ENCODE measurements at places on chromosomes 1 and 21.
A peak's percentile ranks its signal among the peaks of the same experiment; 100 is the strongest.

DNA sequence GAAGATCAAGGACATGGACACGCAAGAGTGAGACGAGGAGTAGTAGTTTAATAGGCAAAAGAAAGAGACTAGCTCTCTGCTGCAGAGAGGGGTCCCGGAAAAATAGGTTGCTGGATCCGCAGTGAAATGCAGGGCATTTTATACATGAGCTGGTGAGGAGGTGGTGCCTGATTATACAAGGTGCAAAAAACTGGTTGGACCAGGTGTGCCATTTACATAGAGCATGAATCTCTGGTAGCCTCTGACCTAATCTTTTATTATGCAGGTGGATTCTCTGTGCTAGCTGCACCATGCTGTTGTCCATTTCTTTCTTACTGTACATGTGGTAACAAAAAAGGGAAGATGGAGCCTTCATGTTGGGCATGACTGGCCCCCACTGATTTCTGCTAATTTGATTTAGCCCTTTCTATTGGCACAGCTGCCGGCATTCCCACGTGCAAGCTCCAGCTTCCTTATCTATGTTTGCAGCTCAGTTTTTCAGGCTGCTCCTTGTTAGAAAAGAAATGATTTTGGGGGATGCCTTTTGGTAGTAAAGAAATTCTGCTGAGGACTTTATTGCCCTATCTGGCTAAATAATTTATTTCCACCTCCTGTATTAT is 548.1 kb downstream of the BRINP3 start:
- DNase-seq: no peak

GRCh38 chr1:198864695-198865094 is 225.9 kb downstream of the PTPRC start:
- DNase-seq: no peak

DNA sequence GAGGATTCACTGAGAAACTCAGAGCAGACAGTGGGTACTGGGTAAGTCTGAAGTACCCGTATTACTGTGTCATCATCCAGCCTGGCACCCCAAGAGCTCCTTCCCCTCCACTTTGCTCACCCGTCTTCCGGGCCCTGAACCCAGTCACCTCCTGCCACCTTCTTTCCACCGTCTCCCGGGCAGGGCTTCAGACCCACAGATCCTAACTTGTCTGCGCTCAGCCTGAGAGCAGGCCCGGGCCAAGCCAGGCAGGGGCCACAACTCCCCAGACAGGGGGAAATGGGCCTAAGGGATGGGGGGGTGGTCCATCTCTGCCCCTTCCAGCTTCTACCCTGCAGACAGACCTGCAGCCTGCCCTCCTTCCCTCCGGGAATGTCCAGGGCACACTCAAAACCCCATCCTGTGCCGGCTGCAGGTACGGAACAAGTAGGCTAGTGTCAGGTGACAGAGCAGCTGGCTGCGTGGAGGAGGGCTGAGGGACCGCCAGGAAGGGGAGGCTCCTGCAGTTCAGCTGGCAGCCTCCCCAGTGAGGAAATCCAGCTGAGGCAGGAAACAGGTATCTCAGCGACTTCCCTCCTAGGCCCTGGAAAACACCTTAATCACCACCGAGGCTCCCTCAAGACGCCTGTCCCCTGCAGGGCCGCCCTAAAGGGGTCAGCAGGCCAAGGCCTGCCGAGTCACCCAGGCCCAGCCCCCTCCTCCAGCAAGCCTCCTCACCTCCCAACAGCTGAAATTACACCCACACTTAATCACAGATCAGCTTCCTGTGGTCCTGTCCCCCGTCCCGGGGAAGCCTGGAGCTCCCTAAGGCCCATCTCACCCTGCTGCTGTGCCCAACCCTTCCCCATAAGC is 3.5 kb downstream of the HSPG2 start:
- no peak for DNase-seq

GRCh38 chr1:115089420-115090185 is at the start of gene TSPAN2:
TSPAN2 (minus strand) TSS chr1:115089503; CDS start chr1:115089432, 71 bp downstream.
- DNase-seq: peak; percentile 63

DNA sequence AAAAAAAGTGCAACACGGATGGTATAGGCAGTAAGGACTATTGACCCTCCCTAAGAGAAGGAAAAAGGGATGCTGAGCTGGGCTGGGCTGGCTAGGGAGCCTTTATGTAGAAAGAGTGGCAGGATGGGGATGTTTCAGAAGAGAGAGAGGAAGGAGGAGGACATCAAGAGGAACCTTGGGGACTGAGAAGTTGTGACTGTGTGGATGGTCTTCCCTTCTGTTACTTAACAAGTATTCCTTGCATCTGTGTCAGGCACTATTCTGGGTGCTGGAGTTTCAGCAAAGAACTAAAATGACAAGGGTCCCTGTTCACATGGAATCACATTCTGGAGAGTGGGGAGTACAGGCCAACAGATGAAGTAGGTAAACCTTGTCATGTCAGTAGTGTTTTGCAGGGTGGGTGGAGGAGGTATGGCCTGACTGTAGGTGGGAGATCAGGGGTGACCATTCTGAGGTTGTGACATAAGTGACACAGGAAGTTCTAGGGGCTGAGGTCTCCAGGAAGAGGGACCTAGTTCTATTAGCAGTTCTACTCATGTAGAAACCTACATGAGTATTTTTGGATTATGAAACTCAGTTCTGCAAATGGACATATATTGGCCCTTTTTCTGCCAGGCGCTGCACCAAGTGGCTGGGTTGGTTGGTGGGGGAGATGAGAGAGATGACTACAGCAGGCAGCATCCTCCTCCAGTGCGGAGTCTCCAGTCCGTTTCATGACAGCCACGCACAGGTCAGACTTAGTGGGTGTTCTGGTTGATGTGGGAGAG is 53.8 kb downstream of the PRDM2 start:
- DNase-seq: no peak

GRCh38 chr1:187129132-187129531 is 300.4 kb downstream of the PLA2G4A start:
- DNase-seq: no peak

- DNase-seq: no peak
Measured at GRCh38 chr21:29056538-29057050, 16.9 kb downstream of the CCT8 start.

- DNase-seq: no peak
Measured at GRCh38 chr1:205689479-205689878, 9.2 kb upstream of the SLC45A3 start.

- no peak for DNase-seq
Measured at GRCh38 chr1:198560161-198560560, 19.7 kb upstream of the ATP6V1G3 start.

- no peak for DNase-seq
Measured at GRCh38 chr21:34372321-34372720, 3.0 kb upstream of the SMIM11 start.

DNA sequence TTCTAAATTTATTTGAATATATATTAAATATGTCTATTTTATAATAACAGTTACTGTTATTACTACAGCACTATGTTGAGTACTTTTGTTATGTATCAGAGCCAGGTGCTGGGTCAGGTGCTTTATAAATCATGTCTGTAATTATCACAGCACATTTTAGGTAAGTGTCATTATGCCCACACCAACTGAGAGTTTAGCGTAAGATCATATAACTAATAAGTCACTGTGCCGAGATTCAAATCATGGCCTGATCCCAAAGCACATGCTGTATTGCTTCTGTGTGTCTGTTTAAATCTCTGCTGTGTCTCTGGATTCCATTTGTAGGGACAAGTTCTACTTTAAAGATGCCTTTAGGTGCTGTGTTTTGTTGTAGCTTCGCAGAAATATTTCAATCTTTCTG is 1.9 kb downstream of the GPSM2 start:
- no peak for DNase-seq

DNA sequence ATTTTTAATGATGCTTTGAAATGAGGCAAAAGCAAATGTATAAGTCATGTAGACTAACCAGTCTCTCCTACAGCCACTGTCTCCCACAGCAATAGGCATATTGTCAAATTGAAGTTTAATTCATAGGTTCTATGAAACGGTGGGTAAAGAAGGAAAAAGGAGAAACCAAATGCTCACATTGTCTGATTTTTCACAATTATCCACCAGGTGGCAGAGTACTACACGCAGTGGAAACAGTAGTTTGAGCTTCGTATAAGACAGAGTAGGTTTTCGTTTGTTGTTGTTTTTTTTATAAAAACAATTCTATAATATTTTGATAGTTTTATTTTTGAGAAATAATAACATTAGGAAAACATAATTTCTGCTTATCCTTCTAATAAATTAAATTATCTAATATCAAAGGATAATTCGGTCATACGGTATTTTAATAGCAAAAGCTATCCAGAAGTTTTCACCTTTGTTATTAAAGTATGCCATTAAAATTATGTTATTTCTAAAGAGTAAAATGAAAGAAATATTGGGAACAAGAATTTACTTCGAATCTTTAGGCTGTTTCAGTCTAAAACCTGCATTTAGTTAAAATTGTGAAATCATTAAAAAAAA is 39.1 kb downstream of the TYW3 start:
- no peak for DNase-seq

GRCh38 chr1:197773856-197774255 is 1.4 kb downstream of the DENND1B start:
- DNase-seq: no peak

GRCh38 chr1:201939148-201939547 is 7.2 kb downstream of the LMOD1 start:
- no peak for DNase-seq

DNA sequence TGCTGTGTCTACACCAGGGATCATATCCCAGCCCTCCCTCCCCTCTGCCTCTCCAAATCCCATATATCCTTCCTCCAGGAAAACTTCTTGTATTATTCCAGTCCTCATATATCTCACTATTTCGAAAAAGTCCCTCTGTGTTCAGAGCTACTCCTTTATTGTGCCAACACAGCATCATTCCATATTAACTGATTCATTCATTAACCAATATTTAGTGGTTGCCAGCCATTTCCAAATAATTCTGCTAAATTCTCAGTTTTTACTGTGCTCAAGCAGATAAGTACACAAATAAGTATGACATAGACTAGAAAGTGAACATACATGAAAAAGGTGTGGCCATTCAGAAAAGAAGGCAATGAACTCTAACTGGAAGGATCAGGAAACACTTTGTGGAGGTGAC is 241.6 kb upstream of the DUSP10 start:
- no peak for DNase-seq

DNA sequence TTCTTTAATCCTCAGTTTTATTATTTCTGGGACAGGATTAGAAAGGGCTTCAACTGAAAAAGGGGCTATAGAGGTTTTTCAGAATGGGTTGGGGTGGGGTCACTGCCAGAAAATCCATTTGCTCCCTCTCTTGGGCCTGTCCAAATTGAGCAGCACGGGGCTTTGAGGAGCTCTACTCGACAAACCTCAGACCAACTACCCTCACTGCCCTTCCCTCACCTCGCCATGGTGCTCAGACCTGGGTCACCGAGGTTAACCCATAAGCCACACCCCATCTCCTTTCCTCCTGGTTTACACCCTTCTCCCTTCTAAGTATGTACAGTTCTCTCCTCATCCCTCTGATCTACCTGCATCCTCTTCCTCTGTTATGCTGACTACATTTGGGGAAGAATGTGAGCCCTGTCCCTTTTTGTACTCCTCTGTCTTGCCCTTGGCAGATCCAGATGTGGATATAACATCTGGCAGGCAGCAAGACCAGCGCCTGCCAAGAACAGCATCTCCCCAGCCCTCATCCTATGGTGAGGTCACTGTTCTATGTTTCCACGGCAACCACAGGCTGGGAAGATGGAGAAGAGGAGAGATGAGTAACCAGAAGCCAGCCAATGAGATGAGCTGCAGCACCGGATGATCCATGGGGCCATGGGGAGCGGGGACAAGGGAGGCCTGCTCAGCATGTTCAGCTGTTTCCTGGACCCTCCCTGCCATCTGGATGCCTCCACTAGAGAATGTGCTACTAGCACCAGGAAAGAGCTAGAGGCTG is 3.7 kb upstream of the FABP3 start:
- DNase-seq: no peak

DNA sequence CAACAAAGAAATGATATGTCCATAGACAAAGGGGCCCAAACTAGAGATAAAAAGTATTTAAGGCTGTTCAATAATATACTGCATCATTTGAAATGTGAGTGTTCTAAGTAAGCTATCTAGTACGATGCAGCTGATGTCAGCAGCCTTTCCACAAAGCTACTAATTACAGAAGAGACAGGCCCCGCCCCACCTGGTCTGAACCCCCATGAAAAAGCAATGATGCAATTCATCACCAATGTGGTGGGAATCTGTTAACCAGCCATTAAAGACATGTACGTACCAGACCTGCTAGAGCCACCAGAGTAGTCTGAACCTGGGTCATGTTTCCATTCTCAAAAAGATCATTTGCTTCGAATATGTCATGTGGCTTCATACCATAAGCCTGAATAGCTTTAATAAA is 25.1 kb downstream of the CNN3 start:
- no peak for DNase-seq

GRCh38 chr1:20440785-20441200 is 45.2 kb downstream of the CAMK2N1 start:
- DNase-seq: no peak

- peak; percentile 68 for DNase-seq
Measured at GRCh38 chr1:111214884-111215283, 12.6 kb upstream of the CHI3L2 start.

DNA sequence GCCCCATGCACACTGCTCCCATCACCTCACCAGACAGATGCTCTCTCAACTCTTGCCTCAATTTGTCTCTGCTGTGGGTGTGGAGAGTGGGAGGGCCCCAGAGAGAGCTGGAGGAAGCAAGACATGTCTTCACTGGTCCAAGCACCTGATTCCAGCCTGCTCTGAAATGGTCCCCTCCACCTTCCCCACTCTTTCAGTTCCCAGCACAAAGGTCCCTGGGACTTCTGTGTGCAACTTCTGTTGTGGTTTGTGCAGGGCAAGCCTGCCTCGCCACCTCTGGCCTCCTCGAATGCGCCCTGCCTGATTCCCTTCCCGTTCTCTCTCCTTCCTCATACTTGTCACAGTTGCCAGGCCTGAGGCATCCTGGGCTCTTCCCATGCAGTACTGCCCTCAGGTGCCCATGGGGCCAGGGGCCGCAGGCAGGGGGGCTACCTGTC is 119.3 kb downstream of the SYT2 start:
- no peak for DNase-seq

- no peak for DNase-seq
Measured at GRCh38 chr1:198246337-198246736, 89.5 kb downstream of the NEK7 start.

DNA sequence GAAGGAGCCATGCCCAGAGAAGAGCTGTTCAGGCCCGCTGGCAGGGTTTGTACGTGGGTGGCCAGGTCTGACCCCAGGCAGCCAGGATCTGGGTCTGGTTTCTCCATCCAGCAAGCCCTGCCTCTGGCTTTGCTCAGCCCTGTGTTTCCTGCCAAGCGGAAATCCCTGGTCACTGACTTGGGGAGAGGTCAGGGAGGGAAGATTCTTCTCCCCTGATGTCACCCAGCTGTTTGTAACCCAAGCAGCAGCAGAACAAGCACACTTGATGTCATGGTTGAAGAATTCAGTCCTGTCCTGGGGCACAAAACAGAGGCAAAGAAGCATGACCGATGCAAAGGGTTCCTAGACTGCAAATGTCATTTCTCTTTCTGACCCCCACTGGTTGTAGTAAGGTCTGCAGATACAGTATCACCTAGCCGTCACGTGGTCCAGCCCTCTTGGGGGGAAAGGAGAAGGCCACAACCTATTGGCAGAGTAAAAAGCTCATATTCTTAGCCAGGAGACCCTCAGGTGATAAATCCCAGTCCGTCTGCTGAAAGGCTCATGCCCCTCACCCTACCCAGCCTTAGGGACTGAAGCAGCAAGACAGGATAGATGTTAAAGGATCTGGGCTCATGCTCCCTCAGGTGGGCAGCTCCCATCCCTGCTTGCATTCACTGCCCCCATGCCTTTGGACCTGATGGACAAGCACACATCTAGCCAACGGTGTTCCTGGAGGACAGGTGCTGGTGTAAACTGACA is 120.9 kb downstream of the SYT2 start:
- no peak for DNase-seq

- no peak for DNase-seq
Measured at GRCh38 chr1:58939666-58940370, 156.0 kb upstream of the JUN start.

- no peak for DNase-seq
Measured at GRCh38 chr1:51733793-51734522, 117.1 kb downstream of the OSBPL9 start.
